DND-41 (cell line): ENCODE measurements at places on chromosomes 7 and 10.

DNA sequence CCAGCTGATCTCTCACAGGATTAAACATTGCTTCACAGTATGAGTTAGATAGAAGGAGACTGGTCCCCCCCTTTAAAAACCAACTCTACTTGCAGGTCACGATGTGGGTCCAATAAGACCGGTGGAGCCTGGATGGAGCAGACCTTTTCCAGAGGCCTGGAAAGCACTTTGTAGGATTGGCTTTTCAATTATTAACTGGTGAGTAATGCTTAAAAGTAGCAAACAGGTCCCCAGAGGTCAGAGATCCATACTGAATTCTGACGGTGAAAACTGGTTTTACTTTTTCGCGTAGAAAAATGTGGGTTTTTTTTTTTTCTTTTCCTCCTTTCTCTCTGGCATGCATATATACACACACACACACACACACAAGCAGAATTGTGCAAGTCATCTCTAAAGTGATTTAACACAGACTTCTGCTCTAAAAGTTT is 74.9 kb upstream of the OGDHL start:
- DNase-seq = no peak

GRCh38 chr10:52759154-52759553 is 13.4 kb downstream of the MBL2 start:
- no peak for DNase-seq

- DNase-seq = peak; percentile 5
These were observed 63.7 kb downstream of the TRUB1 start for GRCh38 chr10:115001506-115002381.

- DNase-seq = no peak
These were observed 134.3 kb downstream of the CFAP58 start for GRCh38 chr10:104487794-104488438.

DNA sequence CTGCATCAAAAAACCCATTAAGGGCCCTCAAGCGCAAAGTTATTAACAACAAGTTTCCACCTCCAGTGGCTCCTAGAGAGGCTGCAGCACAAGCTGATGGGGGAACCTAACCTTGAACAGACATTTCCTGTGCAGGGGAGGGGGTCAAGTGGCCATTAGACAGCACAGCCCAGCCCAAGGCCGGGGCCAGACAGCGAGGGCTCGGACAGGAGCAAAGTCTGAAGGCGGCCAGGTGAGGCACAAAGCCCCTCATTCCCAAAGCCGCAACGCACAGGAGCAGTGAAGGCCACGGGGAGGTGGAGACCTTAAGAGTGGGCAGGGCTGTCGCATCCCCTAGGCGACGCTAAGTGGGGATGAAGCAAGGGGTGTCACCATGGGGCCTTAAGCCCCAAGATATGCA is 73.2 kb upstream of the ZNF746 start:
- no peak for DNase-seq

GRCh38 chr7:37656913-37657530 is 26.5 kb upstream of the GPR141 start:
- no peak for DNase-seq

DNA sequence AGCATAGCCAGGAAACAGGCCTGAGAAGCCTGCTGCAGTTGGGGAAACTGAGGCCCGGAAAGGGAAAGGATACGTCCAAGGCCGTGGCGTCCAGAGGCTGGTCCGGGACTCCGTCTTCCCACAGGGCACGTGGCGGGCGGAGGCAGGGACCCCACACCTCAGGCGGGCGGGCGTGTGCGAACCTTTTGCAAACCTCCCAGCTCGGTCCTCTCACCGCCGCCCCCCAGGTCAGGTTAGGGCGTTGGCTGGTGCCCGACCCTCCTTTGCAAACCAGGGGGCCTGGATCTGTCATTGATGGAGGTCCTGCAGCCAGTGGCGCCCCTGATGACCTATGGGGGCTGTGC is 19.3 kb downstream of the FAM20C start:
- no peak for DNase-seq

GRCh38 chr7:47811632-47812380 is 136.5 kb downstream of the PKD1L1 start:
- no peak for DNase-seq

DNA sequence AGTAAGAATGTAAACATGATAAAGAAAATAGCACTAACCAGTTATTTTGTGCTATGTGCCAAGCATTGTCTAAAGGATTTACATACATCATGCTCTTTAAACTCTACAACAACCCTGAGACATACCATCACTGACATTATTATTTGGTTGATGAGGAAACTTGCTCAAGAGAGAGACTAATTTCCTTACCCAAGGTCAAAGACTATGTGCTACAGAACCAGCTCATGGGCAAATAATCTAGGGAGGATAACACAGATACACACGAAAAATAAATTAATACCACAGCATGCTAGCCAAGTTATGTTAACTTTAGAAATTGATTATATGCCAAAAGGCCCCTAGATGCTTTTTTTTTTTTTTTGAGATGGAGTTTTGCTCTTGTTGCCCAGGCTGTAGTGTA is 2.7 kb downstream of the ANKRD16 start:
- DNase-seq = no peak

- DNase-seq = no peak
These were observed 561.6 kb downstream of the GRM8 start for GRCh38 chr7:126690848-126691751.

GRCh38 chr10:110269374-110270318 is 35.1 kb downstream of the SMNDC1 start:
- no peak for DNase-seq

DNA sequence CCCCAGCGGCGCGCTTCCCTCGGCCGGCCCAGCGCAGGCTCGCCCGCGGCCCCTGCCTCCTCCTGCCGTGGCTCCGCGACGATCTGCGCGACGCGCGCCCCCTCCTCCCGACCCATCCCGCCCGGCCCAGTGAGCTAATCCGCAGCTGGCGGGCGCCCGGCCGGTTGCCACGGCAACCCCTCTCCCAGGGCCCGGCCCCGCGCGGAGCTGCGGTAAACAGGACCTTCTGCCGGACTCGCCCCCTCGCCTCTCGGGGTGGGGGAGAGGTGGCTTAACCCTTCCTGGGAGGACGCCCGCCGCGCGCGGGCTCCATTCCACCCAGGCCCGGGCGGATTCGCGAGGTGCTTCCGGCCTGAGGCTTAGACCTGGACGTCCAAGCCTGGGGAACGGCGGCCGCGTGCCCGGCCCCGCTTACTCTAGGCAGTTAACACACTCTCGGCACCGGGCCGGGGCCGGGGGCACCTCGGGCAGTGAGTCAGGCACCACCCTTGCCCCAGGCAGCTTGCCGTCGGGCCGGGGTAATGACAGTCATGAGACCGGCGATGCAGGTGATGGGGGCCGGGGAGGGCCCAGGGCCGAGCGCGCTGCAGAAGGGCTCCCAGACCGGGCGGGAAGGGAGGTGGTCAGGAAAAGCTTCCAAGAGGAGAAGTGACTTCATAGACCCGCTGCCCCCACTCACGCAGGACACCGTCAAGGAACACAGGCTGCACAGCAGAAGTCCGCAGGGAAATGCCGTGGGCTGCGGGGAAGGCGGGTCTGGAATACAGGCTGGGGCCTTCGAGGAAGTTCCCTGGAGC is at the start of gene DENND2A:
TSS of gene DENND2A (minus strand) at position 87 of the 797 bp plus-strand sequence. CDS start 38,416 bp downstream, outside the sequence.
- DNase-seq = no peak

- DNase-seq = peak; percentile 17
These were observed 7.7 kb downstream of the PRTFDC1 start for GRCh38 chr10:24944512-24945255.

DNA sequence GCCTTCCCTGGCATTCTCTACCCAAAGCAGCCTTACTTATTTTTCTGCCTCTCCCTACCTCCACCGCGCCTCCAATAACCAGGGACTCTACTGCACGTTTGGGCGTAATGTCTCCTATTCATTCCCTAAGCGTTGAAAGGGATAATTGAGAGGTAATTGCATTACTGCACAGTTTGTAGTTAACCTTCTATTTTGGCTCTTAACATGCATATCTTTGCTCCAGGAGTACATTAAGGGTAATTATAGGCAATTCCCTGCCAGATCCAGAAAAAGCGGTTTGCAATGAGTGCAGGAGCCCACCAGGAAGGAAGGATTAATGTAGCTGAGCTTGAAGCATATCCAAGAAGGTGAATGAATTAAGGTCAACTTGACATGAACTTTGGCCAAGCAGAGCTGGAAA is 558.4 kb downstream of the TYW1 start:
- no peak for DNase-seq

- DNase-seq = no peak
These were observed 11.2 kb upstream of the C10orf71 start for GRCh38 chr10:49287689-49288340.

DNA sequence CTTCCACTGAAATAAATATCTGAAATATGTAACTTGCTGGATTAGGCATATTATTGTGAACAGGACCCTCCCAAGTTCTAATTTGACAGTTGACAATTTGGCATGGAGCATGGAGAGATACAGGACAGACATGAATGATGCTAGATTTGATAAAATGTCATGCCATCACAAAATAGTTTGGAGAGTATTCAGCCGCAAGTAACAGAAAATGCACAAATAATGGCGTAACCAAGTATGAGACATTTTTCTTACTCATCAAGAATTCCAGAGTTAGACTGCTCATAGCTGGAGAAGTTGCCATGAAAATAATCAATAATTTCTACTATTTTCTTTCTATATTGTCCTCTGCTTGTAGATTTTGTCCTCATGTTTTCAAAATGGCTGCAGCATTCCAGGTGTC is 45.5 kb upstream of the GPAM start:
- no peak for DNase-seq

DNA sequence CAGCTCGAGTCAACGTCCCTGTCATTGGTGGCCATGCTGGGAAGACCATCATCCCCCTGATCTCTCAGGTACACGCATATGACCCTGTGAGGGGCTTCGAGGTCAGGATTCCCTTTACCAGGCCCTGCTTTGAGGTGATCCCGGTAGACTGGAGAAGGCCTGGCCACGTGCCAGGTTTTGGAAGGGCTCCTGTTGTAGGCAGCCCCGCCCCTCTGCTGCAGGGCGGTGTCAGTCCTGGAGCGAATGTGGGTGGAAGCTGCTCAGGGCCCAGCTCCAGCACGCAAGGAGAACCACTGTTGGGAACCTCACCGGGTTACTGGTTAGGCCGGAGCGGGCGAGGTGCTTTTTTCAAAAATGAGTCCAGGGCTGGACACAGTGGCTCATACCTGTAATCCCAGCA is 15.6 kb downstream of the MDH2 start:
- DNase-seq = no peak

- DNase-seq = no peak
These were observed 40.3 kb upstream of the SH2D4B start for GRCh38 chr10:80497187-80498077.
